Ascending aorta (tissue), 2 donors: ENCODE measurements at places on chromosomes 6 and 20.

- no peak for DNase-seq
Measured at GRCh38 chr6:127176146-127176545, 57.7 kb downstream of the RSPO3 start.

DNA sequence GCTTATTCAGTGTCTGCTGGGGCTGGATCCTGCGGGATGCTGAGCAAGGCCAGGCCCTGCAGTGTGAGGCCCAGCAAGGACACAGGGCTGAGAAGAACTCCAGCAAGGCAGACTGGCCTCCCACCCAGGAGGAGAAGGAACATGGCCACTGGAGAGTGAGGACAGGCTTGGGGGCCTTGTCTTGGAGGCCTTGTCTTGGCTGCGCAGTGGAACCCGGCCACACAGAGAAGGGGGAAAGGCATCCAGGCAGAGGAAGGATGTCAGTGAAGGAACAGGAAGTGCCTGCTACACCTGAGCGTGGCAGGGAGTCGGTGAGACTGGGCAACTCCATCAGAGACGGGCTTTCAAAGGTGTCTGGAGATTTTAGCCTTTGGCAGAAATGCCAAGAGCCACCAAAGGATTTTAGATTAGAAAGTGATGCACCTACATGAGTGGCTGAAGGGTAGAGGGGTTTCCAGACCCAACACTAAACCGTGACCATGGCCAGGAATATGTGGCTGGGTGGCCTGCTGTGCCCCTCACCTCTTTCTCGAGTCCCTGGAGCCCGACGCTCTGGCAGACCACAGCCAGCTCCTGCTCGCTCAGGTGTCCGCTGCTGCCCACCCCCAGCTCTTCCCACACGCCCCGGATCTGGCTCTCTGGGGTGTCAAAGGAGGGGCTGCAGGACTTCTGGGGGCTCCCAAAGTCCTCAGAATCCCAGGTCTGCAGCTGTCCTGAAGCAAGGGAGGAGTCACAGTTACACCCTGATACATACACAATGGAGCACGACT is 80.8 kb downstream of the NINL start:
- no peak for DNase-seq

DNA sequence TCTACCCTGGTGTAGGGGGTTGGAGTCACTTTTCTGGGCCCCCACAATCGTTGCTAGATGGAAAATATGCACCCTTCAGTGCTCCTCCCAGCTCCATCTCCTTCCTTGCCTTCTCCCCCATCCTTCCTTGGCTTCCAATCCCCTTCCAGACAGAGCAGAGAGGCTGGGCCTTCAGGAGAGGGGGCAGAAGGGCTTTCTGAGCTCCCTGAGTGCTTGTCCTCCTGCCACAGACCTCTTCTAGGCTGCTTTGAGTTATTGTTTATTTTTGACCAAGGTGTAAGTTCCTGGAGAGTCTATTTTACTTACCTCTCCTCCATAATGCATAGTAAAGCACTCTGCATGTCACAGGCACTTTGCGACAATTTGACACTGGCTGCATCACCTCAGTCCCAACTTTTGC is 96.4 kb upstream of the CNKSR3 start:
- DNase-seq = no peak

DNA sequence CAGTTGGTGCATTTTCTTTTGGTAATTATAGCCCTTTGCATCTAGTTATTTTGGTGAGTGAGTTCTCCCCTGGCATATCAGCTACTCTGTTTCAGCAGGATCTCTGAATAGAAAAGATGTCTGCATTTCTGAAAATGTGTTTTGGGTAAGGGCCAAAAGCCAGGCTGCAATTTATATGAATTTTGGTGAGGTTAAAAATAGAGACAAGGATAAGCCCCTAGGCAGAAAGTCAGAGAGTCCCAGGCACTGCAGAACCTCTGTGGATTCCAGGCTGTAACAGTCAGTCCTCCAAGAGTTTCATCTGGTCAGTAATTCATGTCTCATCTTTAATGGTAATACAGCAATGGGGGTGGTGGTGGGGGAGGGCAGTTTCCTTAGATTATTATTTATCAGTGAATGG is 53.0 kb downstream of the HDGFL1 start:
- DNase-seq = no peak

DNA sequence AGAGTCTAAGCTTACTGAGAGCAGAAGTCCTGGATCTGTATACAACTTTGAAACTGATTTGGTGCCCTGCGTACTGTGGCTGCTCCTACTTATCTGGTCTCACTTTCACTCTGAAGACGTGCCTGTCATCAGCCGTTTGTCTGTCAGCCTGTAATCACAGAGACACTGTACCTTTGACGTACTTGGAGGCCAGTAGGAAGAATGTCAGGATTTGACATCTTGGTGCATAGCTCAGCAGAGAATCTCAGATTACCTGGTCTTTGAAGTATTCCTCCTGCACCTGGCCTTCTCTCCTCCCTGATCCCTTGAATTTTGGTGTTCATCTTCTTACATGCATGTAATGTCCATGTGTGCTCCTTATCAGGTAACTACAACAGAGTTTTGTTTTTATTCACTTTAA is 37.7 kb downstream of the DSE start:
- no peak for DNase-seq

DNA sequence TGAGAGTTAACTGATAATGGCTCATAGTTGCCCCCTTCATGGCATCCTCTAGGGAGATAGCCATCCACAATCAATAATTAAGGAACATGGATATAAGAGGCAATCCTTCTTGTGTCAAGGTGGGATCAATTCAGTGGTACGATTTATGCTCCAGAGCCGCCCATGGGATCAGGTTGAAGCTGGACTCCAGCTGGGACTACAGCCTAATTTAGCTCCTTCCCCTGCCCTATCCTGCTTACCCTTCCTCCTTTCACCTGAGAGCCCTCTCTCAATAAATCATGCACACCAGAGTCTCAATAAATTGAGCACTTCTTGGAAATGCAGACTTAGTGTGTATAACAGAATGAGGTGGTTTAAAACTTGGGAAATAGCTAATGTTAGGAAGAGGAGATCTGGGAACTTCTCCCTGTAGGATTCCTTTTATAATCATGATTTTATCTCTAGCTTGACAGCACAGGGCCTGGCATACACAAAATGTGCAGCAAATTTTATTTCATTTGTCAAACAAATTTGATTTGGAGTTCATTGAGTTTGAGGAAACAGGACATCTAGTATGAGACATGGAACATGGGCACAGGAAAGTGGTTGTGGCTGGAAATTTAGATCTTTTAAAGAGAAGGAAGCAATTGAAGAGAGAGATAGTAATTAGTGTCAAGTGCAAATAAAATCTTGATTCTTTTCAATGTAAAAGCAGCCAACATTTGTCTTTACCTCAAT is 28.6 kb upstream of the OGFRL1 start:
- no peak for DNase-seq

DNA sequence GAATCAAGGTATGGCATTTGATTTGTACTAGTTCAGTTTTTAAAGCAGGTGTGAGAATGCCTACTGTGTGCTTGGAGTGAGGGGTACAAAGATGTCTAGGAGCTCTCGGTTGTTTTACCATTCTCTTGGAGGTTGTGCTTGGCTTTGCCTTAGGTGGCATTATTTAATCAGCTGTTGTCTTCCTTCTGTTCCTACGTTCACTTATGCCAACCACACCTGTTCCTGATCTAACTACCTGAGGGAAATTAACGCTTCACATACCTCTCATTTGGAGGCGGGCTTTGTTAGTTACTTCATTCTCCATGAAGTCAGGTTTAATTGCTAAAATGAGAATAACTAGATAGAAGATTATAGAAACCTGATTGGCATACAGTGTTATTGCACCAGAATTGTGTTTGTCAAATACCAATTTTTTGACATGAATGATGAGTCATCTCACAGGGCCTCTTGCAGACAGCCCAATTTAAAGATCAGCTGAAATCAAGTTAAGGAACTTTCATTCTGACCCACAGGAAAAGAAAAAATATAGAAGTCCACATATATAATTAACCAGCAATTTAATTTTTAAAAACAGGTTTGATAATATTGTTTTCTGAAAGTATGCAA is 24.8 kb upstream of the PBOV1 start:
- DNase-seq = no peak

DNA sequence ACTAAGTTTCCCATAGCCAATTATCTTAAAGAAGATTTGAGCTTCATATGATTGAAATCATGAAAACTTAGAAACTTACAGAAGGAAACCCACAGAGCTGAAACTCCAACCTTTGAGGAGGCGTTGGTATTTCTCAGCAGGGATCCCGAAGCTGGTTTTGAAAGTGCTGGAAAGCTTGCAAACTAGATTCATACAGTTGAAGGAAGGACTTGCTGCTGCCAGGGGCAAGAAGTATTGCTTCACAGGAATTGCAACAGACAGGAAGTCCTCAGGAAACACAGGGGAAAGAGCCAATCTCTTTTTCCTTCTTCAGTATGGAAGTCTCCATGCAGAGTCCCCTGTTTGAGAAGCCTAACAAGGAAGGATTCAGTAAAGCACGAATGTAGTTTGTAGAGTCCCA is 419.7 kb downstream of the CD109 start:
- no peak for DNase-seq

DNA sequence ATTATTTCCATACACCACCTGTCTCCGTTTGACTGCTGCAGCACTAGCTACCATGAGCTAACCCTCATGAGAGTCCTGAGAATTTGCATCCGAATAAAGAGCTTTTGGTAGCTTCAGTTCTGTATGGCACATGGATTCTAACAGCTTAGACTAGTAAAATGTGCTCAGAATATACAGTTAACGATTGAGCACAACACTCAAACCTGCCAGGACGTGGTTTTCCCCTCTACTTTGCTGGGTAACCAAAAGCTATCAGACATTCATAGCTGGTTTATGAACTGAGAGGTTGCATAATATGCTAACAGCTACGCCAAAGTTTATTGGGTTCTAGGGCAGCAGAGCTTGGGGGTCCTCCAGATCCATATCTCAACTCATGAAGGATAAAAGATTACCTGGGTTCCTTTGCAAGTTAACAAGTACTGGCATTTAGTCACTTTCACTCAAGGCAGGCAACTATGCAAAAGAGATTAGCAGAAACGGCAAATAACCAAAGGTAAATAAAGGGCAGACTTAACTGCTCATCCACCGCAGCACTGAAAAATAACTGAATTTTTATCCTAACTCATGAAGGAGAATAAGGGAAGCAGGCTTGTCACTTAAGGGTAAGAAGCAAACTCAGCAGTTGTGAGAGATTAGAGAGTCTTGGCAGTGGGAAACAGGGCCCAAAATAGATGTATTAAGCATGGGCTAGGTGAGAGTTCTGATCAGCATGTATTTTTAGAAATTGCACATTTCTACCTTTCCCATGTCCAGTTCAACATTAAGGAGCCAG is 29.4 kb downstream of the NUDT3 start:
- DNase-seq = no peak

- no peak for DNase-seq
Measured at GRCh38 chr6:111614833-111615582, 9.3 kb upstream of the TRAF3IP2 start.

DNA sequence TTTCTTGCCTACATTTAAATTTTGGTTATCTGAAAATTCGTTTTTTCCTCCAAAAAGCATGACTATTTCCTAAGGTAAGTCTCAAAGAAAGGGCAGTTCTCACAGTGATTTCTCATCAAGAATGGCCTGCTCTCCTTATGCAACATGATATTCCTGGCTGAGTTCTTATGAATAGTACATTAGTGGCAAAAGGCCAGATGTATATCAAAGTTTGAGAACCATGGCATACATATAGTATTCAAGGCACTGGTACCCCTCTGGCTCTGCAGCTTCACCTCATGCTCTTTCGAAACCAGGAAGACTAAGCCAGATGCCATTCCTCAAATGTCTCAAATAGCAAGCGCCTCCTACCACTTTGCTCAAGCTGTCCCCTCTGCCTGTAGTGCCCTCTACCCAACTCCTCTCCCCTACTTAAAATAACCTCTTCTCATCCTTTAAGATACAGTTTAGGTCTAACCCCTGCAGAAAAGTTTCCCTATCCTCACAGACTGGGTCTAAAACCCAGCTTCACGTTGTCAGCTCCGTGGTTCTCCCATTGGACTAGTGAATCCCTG is 280.3 kb downstream of the HACE1 start:
- DNase-seq = no peak

DNA sequence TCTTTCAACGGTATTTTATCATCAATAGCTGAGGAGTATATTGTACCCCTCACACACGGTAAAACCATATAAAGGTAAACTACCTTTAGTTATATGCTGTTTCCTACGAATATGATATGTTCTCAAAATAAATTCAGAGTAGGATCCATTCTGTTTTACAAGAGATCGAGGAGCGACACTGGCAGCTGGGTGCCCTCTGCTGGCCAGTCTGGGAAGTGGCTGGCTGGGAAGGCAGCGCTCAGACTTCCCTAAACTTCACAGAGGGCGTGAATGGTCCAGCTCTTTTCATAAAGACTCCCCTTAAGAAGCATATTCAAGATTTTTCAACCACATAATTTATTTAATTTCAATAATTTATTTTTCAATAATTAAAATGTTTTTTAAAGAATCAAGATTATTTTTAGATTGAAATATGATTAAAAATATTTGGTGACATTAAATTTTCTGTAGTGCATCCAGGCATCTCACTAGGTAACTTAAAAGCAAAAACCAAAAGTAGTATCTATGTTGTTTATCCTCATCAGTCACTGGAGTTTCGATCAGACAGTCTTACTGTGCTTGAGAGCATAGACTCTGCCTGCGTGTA is 187.5 kb upstream of the PDE10A start:
- DNase-seq = no peak

- DNase-seq = no peak
Measured at GRCh38 chr20:54622333-54623295, 147.2 kb downstream of the DOK5 start.

DNA sequence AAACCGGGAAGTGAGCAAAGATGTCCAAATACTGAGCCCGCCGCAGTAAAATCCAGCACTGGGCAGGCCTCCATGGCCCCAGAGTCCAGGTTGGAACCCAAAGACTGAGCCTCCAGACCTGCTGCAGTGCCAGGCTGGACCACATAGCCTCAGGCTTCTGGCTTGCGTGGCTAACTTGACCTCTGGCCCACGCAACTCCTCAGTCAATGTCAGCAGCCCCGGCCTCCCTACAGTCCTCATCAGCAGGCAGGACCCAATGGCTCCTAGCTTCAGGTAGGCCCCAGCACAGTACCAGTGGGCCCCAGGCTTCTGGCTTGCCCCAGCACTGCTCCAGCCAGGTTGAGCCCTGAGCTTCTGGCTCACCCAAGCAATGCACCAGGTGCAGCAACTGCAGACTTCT is 245.1 kb upstream of the AFDN start:
- DNase-seq = no peak

DNA sequence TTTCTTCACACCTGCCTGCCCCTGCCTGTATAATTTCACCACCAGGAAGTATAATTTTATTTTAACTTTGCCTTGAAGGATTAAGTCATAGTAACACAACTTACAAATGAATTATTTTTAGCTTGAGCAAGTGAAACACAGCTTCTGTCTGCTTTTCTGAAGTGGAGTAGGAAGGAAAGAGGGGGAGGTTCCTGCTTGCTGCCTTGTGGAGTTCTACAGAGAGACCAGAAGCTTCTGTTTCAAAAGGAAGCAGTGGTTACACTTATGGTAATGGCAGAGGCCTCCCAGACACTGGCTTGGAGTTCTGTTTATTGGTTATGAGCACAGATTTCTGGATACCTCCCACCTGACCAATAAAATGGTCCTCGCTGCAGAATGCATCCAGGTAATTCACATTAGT is 159.6 kb downstream of the TMEM200A start:
- DNase-seq = no peak
